ENCODE measurements at places on chromosomes 3 and 15.

DNA sequence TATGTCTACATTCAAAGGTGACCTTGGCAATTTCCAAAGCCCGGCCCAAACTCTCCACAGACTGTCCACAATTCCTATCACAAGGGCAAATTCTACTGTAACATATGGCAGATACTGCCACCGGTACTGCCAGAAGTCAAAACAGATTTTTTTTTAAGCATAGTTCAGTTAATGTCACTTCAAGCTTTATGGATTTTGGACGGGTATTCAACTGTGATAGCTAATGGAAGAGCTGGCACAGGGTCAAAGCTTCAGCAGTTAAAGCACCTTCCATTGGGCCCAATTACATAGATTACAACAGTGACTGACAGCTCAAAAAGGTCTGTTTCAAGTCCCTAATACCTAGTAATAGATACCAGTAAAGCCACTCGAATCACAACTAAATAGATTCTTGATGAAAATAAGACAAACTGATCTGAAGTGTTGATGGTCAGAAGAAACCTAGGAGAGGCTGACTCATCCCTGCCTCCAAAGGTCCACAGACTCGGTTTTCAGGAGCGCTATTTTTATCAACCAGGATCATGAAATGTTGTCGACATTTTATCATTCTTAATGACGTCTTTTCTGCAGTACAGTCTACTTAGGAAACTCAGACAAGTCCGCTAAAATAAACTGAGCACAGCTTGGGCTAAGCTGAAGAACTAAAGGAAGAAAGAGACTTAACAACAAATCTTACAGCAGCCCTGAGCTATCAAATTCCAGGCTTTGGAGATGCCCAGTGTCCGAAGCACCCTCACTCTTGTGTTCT lies 38.7 kb downstream of the ANXA2 start:
- DNase-seq, result peak; percentile 54

GRCh38 chr3:113005611-113006010 lies 14.8 kb downstream of the GTPBP8 start:
- no peak for DNase-seq

DNA sequence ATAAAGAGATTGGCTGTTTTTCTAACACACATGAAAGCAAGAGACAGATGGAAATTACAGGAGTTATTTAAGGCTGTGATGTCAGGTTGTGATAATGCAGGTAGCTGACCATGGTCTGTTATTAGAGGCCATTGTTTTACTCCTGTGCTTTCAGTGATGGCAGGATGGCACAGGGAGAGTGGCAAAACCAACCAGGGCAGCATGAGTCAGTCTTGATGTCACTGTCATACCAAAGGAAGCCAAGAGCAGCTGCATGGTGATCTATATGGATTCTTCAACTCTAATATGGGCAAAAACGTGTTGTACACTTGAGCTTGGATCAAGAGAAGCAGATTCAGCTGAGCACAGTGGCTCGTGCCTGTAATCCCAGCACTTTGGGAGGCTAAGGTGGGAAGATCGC lies 91.8 kb upstream of the LMOD3 start:
- no peak for DNase-seq

- no peak for DNase-seq
Measured at GRCh38 chr15:66142285-66142684, 111.3 kb downstream of the MEGF11 start.

DNA sequence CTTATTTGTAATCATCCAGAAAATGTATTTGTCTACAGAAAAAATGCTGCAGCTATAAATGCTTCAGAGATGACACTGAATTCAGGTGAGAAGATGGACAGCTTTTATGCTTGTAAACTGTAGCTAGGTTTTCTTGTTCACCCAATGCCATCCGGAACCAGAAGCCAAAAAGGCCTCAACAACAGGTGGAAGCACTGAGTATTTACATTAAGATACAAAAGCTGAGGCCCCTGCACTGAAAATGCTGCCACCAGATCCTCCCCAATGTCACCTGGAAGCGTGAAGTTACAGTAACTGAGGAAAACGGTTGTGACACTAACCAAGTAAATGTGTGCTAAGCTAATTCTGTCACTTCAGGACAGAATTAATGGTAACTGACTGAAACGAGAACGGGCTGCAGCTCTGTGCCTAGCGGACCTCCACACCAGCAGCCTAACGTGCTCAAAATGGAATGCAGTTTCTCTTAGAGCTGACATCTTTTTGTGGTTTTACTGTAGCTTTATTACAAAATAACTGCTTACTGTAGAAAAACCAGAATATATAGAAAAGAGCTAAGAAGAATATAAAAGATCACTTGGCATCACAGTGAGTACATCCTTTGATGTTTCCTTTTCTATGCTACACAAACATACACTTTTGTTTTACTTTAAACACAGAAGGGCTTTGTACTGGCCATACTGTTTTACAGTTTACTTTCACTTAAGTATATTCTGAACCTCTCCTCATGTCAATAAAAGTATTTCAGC lies 7.6 kb downstream of the CHSY1 start:
- DNase-seq, result no peak

GRCh38 chr3:32667072-32667582 lies 17.9 kb upstream of the CNOT10 start:
- no peak for DNase-seq

DNA sequence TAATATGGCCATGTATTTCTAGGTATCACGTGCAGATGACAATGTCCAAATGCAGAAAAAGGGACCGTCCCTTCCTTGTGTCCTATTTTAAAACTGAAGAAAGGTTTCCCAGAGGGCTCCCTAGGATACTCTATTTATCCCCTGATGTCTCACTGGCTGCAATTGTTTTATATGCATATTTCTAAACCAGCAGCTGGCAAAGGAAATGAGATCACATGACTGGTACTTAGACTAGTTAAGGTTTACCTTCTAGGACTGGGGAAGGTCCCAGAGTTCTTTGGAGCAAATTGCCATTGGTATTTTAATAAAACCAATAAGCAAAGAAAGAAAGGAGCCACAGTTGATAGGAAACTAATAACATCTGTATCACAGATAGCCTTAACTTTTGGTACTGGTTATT lies 29.5 kb downstream of the GTF2E1 start:
- DNase-seq, result no peak

- no peak for DNase-seq
Measured at GRCh38 chr3:136750897-136751315, 1.3 kb downstream of the STAG1 start.

GRCh38 chr3:73739791-73740453 lies 115.2 kb upstream of the PDZRN3 start:
- DNase-seq, result no peak

DNA sequence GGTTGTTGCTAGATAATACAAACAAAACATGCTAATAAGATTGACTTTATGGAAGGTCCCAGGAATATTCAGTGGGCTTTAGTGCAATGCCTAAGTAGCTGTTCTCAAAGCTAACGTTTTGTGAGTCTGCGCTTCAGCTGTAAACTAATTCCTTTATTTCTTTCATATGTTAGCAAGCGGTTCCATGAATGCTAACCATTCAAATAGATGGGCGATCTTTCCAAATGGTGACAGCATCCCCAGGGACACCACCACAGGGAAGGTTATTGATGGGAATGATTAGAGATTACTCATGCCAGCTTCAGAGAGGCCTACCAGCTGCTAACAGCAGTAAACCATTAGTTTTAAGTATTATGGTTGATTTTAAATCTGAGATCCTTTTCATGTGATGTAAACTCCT lies 405.7 kb upstream of the MCTP2 start:
- DNase-seq, result no peak

GRCh38 chr15:64210371-64210770 lies 47.5 kb upstream of the PPIB start:
- DNase-seq, result no peak

DNA sequence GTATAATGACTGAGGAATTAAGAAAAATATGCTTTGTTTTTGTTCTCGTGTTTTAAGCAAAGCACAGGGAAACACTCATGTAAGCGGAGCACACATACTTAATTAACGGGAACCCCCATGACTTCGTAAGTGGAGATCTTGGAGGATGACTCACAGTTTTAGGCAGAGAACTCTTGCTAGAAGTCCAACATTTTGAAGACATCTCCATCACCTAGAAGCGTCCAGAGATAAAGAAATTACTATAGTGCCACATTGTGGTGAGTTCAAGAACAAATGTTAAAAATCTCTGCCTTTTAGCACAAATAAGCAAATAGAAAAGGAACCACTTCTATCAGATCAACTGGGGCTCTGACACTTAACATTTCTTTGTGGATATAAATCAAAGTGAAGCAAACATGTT lies 194.1 kb upstream of the ARHGEF26 start:
- no peak for DNase-seq

- no peak for DNase-seq
Measured at GRCh38 chr3:14949126-14949525, 1.7 kb downstream of the NR2C2 start.

- peak; percentile 80 for DNase-seq
Measured at GRCh38 chr15:31435261-31435911, 108.8 kb downstream of the KLF13 start.

DNA sequence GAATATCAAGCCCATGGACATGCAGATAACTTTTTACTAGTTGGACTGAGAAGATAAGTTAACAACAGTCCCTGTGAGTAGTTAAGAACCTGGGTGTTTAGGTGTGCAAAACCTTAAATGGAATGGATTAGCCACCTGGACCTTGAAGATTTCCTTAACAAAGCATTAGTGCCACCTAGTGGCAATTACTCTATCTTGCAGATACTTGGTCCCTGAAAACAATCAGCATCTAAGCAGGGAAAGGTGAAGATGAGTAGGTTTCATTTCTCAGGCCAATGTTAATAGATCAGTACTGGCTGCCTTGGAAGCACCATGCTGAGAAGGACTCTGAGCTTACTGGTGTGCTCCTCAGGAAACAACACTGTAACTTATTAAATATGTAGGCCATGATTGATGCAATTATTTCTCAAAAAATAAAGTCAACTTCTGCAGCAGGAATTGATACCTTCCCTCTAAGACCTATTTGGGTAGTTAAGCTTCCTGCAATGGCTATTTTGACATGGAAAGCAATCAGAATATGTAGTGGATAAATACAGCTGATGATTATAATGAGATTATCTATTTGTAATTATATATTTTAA lies 329.4 kb downstream of the TBC1D5 start:
- DNase-seq, result peak; percentile 47

- DNase-seq, result no peak
Measured at GRCh38 chr3:66487465-66487864, 13.4 kb downstream of the LRIG1 start.

DNA sequence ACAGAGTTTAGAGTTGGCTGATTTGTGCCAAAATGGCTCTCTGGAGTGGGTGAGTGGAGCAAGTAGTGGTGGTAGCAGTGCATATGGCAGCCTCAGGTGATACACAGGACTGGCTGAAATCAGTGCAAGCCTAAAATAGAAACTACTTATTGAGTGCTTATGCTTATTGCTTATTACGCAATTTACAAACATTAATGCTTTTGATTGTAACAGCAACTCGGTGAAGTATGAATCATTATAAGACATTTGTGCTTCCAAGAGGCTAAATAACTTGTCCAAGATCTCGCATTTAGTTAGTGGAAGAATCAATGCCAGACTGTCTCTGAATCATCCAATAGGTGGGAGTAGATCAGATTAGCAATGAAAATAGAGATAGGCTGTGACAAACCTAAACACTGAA lies 353.8 kb downstream of the NAALADL2 start:
- no peak for DNase-seq

DNA sequence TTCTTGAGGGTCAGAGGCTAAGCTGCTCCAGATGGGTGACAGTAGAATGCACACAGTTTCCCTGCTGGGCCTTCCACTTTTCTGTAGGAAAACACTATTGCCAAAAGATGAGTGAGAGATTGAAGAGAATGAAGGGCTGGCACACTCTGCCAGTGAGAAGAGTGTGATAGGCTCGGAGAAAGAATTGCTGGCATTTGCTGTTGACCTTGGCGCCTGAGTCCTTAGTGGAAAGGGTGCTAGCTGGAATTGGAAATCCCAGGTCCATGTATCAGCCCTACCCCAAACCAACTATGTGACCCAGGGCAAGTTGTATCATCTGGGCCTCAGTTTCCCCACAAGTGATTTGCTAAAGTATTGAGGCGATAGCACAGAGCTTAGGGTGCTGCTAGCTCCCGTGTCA lies 60.1 kb upstream of the DCLK3 start:
- DNase-seq, result no peak

DNA sequence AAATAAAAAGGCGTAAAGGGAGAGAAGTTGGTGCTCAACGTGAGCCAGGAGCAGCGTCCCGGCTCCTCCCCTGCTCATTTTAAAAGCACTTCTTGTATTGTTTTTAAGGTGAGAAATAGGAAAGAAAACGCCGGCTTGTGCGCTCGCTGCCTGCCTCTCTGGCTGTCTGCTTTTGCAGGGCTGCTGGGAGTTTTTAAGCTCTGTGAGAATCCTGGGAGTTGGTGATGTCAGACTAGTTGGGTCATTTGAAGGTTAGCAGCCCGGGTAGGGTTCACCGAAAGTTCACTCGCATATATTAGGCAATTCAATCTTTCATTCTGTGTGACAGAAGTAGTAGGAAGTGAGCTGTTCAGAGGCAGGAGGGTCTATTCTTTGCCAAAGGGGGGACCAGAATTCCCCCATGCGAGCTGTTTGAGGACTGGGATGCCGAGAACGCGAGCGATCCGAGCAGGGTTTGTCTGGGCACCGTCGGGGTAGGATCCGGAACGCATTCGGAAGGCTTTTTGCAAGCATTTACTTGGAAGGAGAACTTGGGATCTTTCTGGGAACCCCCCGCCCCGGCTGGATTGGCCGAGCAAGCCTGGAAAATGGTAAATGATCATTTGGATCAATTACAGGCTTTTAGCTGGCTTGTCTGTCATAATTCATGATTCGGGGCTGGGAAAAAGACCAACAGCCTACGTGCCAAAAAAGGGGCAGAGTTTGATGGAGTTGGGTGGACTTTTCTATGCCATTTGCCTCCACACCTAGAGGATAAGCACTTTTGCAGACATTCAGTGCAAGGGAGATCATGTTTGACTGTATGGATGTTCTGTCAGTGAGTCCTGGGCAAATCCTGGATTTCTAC lies at the start of gene RARB:
RARB (plus strand) TSS at position 322 of the 847 bp plus-strand sequence; CDS start at position 791, 469 bp downstream.
- DNase-seq, result peak; percentile 58

GRCh38 chr3:153567556-153567955 lies 405.5 kb downstream of the RAP2B start:
- DNase-seq, result no peak

DNA sequence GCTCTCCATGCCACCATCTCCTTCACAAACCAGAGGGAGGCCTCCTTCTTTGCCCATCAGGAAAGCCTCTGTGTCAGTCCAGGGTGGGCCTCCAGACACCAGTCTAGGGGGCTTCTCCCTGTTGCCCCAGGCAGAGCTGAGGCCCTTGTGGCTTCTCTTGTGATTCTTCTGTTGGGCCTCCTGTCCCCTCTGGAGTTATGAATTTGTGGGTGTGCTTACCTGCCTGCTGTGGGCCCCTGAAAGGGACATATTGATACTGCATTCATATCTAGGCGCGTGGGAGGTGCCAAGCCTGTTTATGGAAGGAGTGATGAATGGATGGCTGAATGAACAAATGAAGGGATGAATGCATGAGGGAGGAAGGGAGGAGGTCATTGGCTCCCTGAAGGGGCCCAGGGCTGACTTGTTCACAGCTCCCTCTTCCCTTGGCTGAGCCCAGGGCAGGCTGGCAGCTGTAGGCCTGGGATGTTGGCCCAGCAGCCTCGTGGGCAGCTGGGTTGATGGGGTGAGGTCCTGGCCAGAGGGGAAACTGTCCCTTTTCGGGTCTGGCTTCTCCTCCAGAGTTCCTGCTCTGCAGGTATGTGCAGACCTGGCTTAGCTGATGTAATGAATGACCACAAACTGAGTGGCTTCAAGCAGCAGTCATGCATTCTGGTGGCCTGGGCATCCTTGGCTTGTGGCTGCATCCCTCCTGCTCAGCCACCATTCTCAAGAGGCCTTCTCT lies 195.4 kb downstream of the GOLGA6L6 start:
- peak; percentile 29 for DNase-seq

- DNase-seq, result no peak
Measured at GRCh38 chr15:68517285-68517761, 61.5 kb upstream of the CORO2B start.

- DNase-seq, result no peak
Measured at GRCh38 chr3:36832406-36832805, 68.1 kb upstream of the DCLK3 start.
